ENCODE measurements at places on chromosomes 13 and 19.
A peak's percentile ranks its signal among the peaks of the same experiment; 100 is the strongest.

- no peak for DNase-seq
These were observed 1203.3 kb downstream of the UQCRFS1 start for GRCh38 chr19:28009696-28010095.

DNA sequence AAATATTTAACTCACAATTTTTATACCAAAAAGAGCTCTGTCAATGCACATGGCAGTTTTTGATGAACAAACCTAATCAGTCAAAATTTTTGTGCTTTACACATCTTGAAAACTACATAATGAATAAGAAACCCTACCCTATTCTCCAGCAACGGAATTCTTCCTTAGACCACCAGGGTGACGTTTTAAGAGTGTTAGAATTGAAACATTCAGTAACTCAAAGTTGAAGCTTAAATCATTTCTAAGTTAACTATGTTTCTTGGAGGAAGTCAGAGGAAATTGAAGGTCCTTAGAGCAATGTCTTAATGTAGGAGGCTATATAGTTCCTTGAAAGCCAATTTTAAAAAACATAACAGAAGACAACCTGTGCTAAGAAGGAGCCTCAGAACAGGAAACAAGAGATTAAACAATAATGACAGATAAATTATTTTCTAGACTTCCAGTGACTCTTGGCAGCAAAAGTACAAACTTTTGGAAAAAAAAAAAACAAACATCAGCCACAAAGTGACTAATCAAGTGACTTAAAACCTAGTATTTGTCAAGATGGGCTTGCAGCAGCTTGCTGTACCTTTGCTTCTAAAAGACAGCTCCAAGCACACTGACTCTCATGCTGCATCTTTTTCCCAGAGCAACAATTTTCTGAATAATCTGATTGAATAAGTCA, 6.2 kb downstream of the SPRY2 start:
- DNase-seq: no peak

DNA sequence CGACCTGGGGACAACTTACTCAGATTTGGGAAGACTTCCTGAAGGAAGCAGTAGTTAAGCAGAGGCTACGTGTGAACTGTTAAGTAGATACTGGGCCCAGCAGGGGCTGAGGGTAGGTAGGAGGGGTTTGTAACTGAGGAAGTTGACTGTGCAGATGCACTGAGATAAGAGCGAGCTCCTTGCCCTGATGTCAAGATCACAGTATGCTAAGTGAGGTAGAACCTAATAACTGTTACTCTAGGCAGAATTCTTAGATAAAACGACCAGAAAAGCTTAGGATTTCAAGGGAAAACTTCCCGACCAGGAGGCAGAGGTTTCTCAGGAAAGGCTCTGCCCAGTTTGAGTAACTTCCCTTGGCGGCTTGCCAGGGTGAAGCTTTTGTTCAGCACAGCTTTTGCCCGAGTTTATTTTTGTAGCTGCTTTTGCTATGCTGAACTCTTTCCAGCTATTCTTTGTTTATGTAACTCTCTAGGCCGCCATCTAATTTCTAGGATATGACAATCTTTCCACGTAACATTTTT, 632.1 kb downstream of the DIAPH3 start:
- peak; percentile 92 for DNase-seq

DNA sequence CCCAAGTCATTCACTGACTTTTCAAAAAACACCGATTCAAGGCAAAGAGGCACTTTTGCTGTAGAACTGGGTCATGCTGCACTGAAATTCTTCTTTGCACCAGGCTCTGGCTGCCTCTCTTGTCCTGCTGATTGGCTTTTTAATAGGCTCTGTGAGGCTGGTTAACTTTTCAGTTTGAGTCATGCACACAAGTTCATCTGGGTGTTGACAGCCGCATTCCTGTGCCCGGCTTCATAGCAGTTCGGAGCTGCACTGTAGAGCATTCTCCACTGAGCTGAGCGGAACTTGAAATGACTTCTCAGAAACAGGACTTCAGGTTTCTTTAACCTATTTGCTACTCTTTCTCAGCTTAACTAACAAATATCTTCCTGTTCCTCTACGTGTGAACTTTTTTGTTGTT, 978.3 kb downstream of the UQCRFS1 start:
- DNase-seq: no peak

- DNase-seq: no peak
These were observed 1.5 kb downstream of the HS6ST3 start for GRCh38 chr13:96091164-96092117.

DNA sequence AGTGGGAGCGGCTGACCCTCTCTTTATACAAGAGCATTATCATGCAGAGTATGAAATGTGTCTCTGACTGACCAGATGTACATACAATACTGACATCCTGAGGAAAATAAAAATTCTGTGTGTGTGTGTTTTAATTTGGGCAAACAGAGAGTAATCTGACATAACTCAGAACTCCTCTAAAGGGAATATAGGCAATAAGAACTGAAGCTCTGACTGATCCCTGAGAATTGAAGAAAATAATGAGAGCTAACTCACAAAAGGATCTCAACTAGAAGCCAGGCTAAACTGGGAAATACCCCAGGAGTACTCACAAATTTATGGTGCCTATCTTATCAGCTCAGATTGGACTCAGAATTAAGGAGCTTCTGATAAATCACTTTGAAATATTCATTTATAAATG, 539.9 kb downstream of the OLFM4 start:
- DNase-seq: no peak

DNA sequence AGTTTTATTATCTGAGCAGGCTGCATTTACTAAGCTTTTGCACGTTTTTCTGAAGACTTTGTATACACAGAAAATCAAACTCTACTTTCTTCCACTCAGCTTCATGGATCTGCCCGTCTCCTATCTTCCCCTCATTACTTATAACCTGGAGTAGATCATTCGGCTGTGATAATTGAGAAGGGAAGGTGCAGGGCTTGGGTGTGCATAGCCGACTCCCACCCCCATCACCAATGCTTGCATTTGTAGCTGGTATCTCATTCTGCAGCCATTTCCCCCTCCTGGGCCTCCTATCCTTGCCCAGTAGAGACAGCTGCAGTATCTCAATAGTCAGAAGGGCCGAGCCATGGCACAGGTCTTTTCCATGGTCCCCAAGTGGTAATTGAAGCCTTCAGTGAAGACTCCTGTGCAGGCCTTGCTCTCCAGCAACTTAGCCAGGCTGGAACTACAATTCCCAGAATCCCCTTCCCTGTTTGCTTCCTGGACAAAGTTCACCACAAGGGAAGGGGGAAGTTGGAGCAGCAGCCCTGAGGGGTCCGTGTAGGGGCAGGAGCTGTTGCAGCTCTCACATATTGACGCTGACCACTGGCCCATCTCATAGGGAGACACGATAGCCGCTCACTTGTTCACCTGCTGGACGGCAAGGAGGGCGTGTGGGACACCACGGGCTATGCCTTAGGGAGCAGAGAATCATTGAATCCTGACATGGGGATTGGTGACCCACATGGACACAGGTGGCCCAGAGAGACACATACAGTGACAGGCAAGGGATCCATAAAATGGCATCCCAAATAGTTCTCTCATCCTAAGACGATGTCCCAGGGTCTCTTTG, 2.1 kb upstream of the SIGLEC8 start:
- DNase-seq: peak; percentile 79

DNA sequence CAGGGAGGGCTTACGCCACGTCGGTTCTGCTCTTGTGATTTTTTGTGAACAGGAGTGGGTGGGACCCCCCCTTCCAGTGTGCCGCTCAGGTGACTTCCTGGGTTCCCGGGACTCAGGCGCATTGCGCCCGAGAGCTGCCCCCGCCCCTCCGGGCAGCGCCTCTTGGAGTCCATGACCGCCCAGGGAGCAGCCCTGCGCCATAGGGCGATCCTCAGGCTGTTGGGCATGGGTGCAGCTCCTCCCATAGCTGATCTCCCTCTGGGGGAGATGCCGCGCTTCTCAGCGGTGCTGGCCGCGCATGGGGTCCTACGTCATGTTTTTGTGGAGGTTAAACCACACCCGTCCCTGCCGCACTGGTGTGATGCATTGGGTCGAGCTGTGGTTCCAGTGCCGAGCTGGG, 7.9 kb upstream of the TMPRSS9 start:
- no peak for DNase-seq

- DNase-seq: peak; percentile 38
These were observed 36.4 kb upstream of the IGFL1 start for GRCh38 chr19:46192992-46193650.

DNA sequence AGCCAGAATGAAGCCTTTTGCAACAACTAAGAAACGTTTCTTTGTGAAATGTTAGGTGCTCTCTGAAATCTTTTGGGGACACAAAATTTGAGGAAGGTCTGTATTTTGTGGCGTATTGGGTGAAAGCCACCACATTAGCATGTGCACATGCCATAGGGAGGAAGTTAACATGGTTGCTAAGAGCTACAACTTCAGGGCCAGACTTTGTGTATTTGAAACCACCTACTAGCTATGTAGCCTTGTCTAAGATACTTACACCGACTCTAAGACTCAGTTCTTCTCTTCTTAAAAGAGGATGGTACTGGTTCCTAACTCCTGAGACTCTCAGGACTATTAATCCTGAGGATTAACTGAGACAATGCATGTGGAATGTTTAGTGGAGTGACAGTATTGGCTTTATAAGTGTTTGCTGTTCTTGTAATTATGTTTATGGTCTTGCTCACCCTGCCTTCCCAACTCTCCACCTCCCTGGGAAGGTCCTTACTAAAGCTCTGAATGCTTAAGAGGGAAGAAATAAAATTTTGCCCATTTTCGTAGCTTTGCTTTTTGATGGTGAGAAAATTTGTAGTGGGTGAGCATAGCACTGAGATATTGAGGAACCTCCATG, 15.5 kb downstream of the SERP2 start:
- DNase-seq: peak; percentile 46

GRCh38 chr19:14381689-14382474, 638 bp downstream of the ADGRE5 start:
- DNase-seq: peak; percentile 38

DNA sequence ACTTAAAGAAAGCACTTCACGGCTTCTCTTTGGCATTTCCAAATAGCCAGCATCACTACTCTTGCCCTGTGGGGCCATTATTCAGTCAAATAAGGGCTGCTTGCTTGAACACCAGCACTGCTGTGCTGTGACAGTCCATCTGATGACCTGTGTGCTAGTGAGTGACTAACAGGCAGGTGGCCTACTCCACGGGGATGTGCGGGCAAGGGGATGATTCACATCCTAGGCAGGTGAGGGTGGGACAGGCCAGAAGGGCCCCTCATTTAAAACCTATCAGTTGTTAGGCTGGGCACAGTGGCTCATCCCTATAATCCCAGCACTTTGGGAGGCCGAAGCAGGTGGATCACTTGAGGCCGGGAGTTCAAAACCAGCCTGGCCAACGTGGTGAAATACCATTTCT, 8.2 kb downstream of the CCNE1 start:
- DNase-seq: no peak

GRCh38 chr13:76903544-76904162, 17.4 kb upstream of the KCTD12 start:
- peak; percentile 90 for DNase-seq

GRCh38 chr19:18340990-18341868, 831 bp downstream of the PGPEP1 start:
- peak; percentile 43 for DNase-seq

DNA sequence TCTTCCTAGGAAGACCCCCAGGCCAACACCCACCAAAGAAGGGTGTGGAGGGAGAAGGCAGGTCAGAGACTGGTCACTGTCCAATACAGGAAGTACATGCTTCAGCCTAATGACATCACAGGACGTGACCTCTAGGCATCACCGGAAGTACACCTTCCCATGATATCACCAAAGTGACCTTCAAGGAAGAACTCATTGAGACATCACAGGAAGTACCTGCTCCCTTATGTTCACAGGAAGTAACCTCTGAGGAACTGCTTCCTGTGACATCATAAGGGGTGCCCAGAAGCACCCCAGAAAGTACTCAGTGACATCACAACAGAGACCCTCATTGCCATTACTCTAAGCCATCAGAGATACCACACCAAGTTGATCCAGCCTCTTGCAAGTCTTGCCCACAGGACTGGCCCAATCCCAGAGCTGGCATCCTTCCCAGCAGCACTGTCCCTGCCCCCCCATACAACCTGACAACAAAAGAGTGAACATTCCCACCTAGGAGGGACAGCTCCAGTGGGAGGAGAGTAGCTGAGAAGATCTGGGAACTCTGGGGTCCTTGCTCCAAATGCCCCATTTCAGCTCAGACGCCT, 24.2 kb upstream of the NANOS2 start:
- DNase-seq: no peak

- no peak for DNase-seq
These were observed 48.3 kb downstream of the CD320 start for GRCh38 chr19:8259922-8260247.

- DNase-seq: no peak
These were observed 25.3 kb downstream of the PEPD start for GRCh38 chr19:33496038-33496895.

- DNase-seq: no peak
These were observed 15.8 kb downstream of the PLIN4 start for GRCh38 chr19:4502282-4503131.

GRCh38 chr19:51602189-51602854, 27.9 kb downstream of the SIGLEC5 start:
- no peak for DNase-seq

DNA sequence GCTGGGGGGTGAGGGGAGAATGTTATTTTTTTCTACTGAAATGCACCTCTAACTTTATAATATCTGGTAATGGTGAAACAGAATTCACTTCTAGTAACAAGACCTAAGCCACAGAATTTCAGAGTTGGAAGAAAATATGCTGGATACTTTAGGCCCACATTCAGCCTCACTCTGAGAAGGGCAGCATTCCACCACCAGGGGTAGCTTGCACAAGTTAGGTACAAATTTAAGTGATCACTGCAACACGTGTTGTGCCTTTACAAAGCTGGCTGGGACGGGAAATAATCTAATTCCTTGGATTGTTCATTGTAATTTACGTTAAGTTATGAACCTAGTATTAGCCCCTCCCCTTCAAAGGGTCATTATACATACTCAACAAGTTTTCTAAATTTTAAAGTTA, 192.3 kb downstream of the RGCC start:
- DNase-seq: peak; percentile 41

DNA sequence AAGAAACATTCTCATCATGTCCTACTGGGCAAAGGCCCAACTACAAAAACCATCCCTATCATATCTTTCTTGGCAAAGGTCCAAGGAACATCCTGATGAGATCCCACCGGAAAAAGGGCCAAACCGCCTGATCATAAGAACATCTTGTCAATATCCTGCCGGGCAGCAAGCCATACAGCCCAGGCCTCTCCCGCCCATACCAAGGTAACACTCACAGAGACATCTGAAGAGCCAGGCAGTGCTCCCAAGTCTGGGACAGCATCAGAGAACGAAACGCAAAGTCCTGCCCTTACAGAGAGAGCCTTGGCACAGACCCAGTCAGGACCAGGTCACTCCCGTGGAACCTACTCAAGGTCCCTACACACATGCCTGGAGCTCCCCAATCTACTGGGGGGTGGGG, 18.5 kb upstream of the ZNF331 start:
- no peak for DNase-seq

Measured in Kasumi-1 (cell line).